ENCODE measurements at places on chromosomes 5 and 9.

- DNase-seq, result no peak
These were observed 53.4 kb upstream of the PTCH1 start for GRCh38 chr9:95570150-95570549.

- no peak for DNase-seq
These were observed 58.5 kb downstream of the MACROH2A1 start for GRCh38 chr5:135340568-135340967.

GRCh38 chr5:24142341-24142740, 502.4 kb downstream of the CDH10 start:
- no peak for DNase-seq

- no peak for DNase-seq
These were observed 262.7 kb downstream of the YTHDC2 start for GRCh38 chr5:113776168-113776567.

- no peak for DNase-seq
These were observed 31.7 kb downstream of the ADRB2 start for GRCh38 chr5:148858106-148858505.

GRCh38 chr9:136036848-136037247, 58.2 kb downstream of the NACC2 start:
- DNase-seq, result no peak

DNA sequence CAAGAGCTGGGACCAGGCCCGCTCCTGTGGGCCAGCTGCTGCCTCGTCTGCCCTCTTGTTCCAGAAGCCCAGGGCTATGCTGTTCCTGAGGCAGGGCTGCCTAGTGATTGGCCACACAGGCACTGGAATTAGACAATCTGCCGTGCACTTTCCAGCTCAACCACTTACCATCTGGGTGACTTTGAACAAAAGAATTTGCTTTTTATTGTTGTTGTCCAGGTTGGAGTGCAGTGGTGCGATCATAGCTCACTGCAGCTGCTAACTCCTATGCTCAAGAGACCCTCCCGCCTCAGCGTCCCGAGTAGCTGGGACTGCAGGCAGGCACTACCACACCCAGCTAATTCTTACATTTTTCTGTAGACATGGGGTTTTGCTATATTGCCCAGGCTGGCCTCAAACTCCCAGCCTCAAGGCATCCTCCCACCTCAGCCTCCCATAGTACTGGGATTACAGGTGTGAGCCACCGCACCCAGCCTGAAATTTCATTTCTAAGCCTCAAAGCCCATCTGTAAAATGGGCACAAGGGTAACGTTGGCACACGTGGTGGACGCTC, 1.2 kb upstream of the NEK6 start:
- DNase-seq, result no peak

GRCh38 chr9:69276775-69277174, 48.2 kb upstream of the ENTREP1 start:
- no peak for DNase-seq

- no peak for DNase-seq
These were observed 48.3 kb downstream of the WHRN start for GRCh38 chr9:114456929-114457328.

DNA sequence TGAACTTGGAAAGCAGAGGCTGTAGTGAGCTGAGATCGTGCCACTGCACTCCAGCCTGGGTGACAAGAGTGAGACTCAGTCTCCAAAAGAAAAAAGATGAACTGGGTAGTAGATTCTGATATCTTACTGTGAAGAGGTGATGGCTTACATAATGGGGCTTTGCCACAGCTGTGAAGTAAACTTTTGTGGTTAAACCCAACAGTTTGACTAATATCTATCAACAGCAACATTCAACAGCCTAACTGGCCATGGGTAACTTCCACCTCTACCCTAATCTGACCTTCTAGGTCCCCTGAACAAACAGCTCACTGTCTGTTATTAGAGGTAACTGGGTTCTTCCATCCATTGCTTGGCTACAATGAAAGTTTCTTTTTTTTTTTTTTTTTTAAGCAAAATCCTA, 52.1 kb downstream of the TLE1 start:
- no peak for DNase-seq

- no peak for DNase-seq
These were observed 150.4 kb downstream of the SPOCK1 start for GRCh38 chr5:137348759-137349158.

GRCh38 chr9:115653171-115653606, 500.4 kb upstream of the PAPPA start:
- DNase-seq, result no peak

- DNase-seq, result no peak
These were observed 97.3 kb downstream of the OXCT1 start for GRCh38 chr5:41772785-41773442.

DNA sequence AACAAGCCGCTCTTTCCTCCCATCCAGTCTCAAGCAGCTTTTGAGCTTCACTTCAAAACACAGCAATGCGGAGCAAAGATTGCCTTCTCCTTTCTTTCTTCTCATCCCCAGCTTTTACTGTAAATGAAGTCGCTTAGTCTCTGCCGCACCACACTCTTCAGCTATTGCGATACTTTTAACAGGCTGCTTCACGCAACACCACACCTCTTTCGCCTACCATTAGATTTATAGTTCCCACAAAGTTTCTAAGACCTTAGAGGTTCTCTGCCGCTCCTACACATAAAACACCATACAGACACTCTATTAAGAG, 711 bp downstream of the PGGT1B start:
- DNase-seq, result peak; percentile 11

DNA sequence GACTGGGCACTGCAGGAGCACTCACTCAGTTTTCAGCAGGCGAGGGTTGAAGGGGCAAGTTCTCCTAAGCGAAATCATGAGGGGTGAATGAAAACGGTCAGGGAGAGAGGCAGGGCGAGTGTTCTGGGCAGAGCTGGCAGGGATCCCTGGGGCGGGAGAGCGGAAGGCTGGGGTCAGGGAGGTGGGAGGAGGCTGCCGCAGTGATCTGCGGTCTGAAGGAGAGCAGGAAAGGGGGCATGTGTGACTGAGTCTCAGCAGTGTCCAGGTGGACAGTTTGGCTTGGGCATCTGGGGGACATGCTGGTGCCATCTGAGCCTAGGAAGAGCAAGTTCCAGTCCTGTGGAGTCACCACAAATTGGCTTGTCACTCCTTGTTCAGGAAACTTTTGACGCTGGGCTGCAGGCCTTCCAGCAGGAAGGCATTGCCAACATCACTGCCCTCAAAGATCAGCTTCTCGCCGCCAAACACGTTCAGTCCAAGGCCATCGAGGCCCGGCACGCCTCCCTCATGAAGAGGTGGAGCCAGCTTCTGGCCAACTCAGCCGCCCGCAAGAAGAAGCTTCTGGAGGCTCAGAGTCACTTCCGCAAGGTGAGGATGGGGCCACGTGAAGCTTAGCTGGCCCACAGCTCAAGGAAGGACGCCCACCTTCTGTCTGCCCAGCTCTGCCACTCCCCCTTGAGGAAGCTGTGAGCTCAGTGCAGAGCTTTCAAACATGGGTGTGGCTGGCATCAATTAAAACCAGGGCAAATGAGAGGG, 31.1 kb downstream of the DYNC2I2 start:
- DNase-seq, result no peak

DNA sequence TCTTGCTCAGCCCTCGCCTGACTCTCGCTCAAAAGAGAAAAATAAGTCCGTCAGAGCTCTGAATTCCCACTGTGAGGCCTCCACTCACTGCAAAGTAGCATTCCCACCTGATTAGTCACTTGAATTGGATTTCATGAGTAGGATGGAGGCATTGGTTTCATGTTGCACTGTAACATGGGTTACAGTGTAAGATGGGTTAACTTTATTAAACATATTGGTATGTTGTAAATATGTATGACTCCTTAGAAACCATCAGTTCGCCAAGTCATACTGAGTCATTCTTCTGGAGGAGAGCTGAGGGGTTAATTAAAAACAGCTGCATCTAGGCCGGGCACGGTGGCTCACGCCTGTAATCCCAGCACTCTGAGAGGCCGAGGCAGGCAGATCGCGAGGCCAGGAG, 93.8 kb upstream of the BNC2 start:
- DNase-seq, result no peak

DNA sequence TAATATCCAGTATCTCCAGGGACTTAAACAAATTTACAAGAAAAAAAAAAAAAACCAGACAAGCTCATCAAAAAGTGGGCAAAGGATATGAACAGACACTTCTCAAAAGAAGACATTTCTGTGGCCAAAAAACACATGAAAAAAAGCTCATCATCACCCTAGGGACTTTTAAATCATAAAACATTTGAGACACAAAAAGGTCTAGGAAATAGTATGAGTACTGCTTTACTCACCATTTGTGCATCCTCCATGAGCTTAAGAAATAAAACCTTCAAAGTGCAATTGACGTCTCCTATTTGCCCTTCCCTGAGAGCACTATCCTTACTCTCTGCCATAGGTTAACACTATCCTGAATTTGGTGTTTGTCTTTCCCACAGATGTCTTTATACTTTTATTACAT, 193.7 kb upstream of the NREP start:
- DNase-seq, result no peak

DNA sequence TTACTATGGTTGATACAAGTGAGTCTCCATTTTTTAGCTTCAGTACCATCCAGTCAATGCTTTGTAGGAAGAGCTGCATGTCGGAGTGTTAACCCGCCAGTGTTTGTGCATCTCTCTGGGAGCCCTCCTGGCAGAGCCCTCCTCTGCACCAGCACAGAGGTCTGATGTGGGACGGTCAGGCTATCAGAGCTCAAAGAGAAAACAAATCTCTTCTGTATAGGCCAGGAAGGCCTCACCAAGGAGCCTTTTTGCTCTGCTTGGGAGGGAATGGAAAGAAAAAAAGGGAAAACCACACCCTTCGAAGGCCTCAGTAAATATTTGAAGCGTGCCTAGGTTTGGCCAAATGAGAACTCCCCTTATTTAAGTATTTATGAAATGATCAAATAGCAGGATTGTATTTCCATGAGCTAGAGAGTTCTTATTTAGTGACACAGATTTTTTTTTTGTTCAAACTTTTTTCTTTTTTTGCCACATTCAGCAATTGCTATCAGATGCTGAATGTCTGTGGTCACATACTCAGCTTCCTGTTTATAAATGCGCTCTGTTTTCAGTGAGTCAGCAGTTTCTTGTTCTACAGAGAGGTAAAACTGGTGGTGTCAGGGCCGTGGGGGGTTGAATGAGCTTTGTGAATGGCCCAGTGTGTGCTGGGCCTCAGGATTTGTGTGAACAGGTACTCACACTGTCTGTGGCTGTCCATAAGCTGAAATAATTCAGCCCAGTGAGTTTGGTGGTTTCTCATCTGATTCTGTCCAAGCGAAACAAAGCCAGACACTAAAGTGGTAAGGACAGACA, 226.6 kb downstream of the SNX18 start:
- no peak for DNase-seq

DNA sequence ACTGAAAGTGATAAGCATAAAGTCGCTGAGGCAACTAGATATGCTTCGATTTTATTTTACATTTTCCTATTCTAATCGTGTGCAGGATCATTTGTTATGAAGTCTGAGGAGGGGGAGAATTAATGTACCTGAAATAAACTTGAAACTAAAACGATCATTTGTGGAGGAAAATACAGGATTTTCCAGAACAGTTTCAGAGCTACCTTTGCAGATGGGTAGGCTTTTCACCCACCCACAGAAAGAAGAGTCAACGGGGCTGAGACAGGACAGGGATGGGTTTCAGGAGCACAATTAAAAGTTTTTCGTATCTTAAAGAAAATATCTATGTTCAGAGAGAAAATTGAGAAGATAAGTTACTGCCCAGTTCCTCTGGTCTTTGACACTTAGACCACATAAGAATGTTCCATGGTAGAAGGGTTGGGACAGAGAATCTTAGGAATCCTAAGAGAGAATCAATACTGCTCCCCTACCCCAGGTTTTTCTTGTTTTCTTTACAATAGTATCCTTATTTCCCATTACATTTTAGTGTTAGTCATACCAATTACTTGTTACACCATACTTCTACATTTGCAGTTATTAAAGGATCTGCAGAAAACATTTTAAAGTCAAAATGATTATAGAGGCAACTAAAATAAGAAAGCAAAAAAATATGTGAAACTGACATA, 211.4 kb downstream of the DEPDC1B start:
- DNase-seq, result no peak

DNA sequence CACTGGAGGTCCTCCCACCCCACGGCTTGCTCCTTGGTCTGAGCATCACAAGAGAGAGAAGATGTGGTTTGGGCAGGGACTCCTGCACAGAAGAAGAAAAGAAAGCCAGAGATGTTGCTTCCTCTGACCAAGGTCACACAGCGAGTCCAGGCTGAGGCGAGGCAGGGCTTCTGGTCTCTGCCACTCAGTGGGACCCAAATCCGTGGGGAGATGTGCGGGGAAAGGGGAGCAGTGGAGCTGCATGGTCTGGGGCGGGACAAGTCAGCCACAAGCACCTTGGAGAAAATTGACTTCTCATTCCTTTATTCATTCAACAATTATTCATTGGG, 150.9 kb downstream of the C9orf50 start:
- no peak for DNase-seq

- DNase-seq, result no peak
These were observed 51.8 kb downstream of the NSUN2 start for GRCh38 chr5:6581090-6581489.

- peak; percentile 49 for DNase-seq
These were observed 5.1 kb downstream of the LIFR start for GRCh38 chr5:38551030-38552017.

GRCh38 chr9:100575006-100575405, 2.9 kb upstream of the CAVIN4 start:
- DNase-seq, result no peak

- DNase-seq, result no peak
These were observed 4.5 kb upstream of the CNTLN start for GRCh38 chr9:17130291-17130690.

GRCh38 chr5:43336159-43336558, 22.9 kb upstream of the HMGCS1 start:
- no peak for DNase-seq

GRCh38 chr5:142248853-142249462, 75.9 kb downstream of the SPRY4 start:
- DNase-seq, result no peak

DNA sequence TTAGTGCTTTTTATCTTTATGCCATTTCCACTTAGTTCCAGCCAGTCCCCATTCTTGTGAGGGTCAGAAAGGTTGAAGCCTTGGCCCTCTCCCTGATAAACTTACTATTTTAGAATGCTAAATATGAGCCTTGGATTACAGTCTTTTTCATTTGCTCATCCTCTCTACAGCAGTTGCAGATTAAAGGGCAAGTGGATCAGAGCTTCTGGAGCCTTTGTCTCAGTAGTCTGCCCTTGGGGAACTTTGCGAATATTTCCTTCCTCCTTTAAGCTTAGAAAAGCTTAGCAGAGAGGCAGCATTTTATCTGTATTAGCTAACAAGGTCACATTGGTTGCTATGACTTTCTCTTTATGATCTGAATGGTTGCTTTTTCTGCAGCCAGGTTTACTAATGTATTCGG, 11.5 kb downstream of the FSD1L start:
- DNase-seq, result no peak

Data from HEK293T (cell line).